Stimulated activated CD4-positive, alpha-beta T cell treated with anti-CD3 and anti-CD28 coated beads, TNF-alpha, amount 100 ng/mL, for 4 hours (primary cell): ENCODE measurements at places on chromosomes 2 and 18.

DNA sequence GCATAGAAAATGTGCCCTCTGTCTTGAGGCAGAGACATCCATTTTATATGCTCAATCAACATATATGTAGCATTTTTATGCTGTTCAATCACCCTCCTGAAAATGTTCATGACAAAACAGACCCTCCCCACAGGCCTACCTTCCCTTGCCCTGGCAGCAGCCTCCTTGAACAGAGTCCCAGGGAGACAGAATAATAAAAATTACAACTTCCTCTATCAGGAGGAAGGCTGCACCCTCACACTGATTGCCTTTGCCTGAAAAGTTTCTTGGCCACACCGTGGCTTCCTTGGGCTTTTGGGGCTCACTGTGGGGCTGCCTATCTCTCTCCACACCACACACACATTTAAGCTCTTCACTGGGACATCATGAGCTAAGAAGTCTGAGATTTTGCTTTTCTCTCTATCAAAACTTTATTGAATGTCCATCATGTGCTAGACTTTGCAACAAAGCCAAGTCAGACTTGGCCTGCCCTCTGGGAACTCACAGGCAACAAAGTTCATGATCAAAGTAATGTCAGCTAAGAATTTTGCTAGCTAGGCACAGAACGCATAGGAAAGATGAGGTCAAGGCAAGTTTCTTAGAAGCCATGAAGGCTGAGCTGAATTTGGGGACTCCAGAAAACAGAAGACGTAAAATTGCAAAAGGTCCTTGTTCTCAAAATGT is 101.6 kb downstream of the BCL2L11 start:
- DNase-seq = no peak

DNA sequence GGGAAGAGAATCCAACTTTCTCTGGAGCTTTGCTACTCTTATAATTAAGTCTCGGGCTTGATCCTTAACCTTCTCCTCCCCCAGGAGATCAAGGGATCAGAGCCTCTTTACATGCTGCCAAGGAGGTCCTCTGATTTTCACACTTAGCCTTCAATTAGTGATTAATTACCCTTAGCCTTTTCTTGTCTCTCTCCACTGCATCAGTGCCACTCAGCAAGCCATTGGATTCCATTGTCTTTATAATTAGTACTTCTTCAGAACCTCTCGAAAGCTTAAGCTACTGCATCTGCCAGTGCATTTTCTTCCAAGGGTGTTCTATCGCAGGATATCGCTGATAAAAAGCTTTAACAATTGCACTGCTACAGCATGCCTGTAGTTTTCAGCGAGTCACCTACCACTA is 477.0 kb upstream of the MEIS1 start:
- DNase-seq = no peak

DNA sequence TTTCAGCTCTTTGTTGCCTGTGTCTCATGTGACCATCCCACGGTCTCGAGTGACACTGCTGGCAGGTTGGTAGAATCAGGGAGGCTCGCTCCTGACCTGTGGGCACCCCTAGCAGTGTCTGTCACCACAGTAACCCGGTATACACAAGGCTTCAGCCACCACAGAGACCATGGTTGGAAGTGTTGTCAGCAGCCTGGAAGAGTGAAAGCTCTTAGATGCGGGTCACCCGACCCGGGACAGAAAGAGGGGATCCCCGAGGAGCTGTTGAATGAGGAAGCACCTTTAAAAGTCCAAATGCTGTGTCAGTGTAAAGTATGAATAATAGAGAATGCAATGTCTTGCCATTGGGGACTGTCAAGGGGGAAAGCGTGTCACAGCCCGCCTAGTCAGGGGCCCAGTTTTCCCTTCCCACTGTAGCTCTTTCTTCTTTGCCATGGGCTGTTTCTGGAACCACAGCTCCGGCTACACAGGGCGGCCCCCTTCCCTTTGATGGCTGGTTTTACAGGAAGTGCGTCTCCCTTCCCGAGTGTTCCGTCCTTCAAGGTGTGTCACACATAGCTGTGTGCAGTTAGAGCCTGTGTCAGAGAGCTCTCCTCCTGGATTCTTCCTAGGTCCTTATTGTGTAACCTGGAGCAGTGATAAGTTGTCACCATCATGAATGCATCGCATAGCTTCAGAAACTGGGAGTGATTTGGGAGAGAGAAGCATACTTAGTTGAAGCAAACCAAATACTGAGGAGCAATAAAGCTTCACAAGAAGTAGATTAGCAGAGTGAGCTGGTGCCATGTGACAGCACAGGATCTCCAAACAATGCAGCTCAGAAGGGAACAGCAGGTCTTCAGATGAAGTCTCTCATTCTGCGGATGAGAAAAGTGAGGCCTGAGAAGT is 81.4 kb downstream of the MTCL1 start:
- no peak for DNase-seq

DNA sequence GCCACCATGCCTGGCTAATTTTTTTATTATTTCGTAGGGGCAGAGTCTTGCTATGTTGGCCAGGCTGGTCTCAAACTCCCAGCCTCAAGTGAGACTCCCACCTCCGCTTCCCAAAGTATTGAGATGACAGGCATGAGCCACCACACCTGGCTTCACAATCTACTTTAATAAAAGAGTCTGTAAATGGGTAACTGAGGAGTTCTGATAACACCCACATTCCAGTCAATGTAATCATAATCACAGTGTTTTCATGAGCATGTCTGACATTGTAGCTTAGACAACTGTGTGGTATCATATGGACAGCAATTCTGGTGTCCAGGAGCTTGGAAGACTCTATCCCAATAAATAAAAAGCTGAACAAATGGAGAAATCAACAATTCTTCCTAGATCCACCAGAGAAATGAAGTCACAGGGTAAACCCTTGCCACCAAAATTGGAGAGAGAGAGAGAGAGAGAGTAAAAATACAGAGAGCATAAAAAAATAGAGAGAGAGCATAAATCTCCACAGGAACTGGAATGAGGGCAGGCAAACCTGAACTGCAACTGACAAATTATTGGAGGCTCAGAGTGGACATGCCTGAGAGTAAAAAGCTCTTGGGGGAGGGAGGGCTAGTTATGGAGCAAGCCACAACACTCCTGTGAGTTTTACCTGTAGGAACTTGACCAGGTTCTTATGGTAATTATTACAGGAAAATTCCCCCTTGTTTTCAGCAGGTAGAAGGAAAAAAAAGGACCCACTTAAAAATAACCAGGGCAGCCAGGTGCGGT is 12.4 kb upstream of the NBEAL1 start:
- DNase-seq = no peak

DNA sequence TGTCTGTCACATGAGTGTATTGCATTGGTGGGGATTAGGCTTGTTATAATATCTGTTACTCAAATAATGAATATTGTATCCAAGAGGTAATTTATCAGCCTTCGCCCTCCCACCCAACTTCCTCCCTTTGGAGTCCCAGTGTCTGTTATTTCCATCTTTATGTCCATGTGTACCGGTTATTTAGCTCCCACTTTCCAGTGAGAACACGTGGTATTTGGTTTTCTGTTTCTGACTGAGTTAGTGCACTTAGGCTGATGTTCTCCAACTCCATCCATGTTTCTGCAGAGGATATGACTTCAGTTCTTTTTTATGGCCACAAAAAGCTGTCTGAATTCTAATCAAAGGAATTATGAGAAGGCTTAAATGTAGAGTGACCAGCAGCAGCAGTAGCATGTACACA is 104.0 kb upstream of the ARHGAP28 start:
- DNase-seq = no peak

DNA sequence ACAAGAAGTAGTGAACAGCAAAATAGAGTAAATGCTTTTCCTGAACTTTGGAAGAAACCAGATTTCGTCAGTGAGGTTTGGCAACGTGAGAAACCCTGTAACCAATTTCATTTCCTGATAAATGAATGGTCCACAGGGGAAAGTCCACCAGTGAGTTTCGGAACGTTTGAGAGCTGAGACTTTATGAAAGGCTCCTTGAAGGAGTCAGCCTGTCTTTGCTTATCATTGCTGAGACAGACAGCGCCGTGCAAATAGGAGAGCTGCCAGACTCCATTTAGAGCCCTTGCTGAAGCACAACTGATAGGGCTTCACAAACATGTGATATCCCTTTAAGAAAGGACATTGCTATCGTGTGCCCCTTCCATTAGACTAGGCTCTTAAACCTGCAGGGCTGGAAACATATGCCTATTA is 121.8 kb upstream of the SMAD7 start:
- DNase-seq = no peak

- no peak for DNase-seq
Observed at GRCh38 chr2:147659051-147659450, 185.8 kb upstream of the ACVR2A start.

GRCh38 chr2:201219328-201220096 is 36.6 kb downstream of the CASP10 start:
- DNase-seq = no peak

- DNase-seq = no peak
Observed at GRCh38 chr18:45962866-45963265, 4.3 kb downstream of the EPG5 start.

GRCh38 chr18:8709248-8710059 is 4.1 kb downstream of the MTCL1 start:
- DNase-seq = no peak
